ENCODE measurements at places on chromosomes 4 and X.

- no peak for DNase-seq
Observed at GRCh38 chr4:5084911-5085475, 33.7 kb downstream of the STK32B start.

GRCh38 chr4:100421361-100421978, 96.4 kb downstream of the EMCN start:
- DNase-seq = no peak

DNA sequence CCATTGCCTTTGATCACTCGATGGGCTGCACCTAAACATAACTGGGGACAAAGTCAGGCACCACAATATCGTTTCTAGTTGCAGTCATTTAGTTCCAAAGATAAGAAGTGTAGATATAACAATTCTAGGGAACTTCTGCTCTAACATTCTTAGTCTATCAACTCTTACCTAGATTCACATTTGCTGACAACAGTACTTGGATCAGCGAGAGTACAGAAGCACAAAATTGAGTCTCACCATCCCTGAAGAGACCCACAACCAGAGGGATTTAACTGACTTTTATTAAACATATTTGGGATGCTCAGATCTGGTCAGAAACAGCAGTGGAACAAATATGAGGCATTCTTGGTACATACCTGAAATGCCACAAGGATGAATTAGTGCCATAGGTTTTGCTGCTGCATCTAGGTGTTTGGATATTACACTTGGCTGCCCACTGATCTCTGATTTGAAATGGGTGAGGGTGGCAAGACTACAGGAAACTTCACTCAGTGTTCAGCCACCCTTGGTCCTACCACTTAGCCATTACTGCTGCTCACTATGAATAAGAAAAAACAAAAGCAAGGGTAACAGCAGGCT, 28.9 kb upstream of the HUWE1 start:
- no peak for DNase-seq

GRCh38 chr4:53705151-53705764, 114.0 kb upstream of the LNX1 start:
- no peak for DNase-seq

DNA sequence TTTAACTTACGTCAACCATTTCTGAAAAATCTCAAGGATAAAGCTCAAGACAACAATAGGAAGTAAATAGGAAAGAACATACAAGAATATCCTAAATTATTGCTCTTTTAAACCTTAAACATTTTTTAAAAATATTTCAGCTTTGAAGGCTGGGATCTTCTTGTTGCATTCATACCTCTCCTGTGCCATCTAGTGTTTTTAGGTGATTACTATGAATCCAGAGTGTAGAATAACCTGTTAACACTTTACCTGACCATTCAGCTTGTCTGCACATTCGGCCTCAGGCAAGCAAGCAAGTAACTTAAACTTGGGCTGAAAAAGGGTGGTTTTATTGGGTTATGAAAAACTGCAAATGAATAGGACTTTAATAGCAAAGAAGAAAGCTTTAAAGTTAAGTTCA, 507.8 kb upstream of the INTU start:
- no peak for DNase-seq

DNA sequence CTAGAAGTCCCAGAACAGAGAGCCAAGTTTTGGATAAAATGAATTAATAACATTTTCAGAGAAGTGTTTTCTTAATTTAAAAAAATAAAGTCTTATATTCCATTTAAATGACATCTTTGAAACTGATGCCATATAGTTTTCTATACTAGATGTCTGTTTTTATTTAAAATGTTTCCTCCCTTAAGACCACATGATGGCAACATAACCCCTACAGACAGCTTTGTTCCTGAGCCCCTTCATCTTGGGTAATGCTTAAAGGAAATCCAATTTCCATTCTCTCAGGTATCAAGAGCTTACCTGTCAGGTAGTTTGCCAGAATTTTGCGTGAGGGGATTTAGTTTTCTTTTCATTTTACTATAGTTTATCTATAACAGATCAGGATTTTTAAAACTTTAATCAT, 181.4 kb upstream of the UGT8 start:
- no peak for DNase-seq

DNA sequence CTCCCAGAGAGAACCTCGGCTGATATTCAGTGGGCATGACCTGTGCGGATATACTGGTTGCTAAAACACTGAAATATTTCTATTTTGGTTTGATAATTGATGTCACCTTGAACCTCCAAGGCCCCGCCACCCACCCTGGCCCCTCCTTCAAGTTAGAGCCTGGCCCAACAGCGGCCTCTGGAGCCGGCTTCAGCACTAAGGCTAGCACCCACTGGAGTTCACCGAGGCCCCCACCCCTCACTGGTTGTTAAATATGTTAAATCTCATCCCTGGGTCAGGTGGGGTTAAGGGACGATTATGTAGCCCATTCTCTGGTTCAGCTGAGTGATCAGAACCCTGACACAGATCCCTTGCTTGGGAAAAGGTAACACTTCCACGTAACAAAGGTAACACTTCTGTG, 24.3 kb downstream of the SEL1L3 start:
- no peak for DNase-seq

- no peak for DNase-seq
Observed at GRCh38 chrX:10486373-10486772, 134.0 kb downstream of the MID1 start.

DNA sequence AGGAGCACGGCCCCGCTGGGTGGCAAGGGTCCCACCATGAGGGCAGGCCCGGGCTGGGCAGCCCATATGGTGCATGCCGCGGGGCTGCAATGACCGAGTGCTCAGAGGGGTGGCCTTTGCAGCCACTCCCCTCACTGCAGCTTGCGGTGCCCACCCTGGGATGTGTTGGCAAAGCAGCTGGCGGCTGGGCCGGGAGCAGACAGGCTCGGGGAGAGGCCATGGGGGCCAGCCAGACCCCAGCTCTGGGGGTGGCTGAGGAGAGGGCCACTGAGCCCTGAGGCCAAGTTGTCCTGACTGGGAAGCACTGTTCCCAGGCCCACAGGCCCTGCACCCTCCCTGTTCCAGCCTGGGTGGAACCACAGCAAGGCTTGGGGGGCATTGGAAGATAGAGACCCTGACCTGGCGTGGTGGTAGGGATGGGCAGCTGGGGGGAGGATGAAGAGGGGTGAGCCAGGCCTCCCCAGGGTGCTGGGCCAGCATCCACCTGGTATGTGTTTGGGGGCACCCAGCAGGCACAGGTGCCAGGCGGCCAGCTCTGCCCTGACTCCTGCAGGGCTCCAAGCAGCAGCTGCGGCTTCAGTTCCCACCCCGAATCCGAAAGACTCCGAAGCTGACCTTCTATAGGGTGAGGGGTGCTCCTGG, 18.4 kb upstream of the RNF4 start:
- DNase-seq = no peak

DNA sequence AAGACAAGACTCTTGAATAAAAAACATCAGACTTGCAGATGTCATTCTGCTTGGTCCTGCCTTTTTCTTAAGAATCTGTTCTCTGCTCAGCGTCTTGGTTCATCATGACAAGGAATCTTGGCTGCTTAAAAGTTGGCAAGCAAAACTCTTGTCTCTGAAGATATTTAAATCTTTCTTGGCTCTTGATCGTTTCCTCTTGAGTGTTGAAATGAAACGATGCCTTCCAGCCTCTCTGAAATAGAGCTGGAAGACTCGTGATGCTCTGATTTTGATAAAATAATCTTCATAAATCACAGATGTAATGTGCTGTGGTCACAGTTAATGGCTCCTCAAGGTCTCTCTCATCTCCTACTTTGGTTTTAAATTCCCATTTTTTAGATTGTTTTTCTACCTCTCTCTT, 39.9 kb upstream of the TMEM192 start:
- no peak for DNase-seq

DNA sequence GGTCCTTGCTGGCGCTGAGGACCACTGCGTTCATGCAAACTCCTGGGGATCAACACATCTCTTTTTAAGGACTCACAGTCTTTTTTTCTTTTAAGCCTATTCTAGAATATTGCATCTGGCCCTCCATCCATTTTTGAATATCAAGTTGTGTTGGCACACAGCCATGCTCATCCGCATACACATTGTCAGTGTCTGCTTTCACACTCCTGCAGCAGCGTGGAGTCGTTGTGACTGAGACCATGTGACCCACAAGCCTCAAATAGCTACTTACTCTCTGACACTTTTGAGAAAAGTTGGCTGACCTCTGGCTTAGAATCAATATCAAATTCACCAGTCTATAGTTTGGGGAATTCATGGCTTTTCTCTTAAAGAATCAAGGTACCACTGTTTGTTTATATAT, 191.8 kb upstream of the S100G start:
- DNase-seq = no peak

- no peak for DNase-seq
Observed at GRCh38 chr4:3237712-3238560, 11.0 kb upstream of the MSANTD1 start.

GRCh38 chr4:100294356-100294755, 104.1 kb upstream of the DDIT4L start:
- DNase-seq = no peak

GRCh38 chr4:100428051-100428450, 89.8 kb downstream of the EMCN start:
- DNase-seq = no peak

GRCh38 chr4:146458594-146458993, 63.1 kb downstream of the SLC10A7 start:
- DNase-seq = no peak
